Stimulated activated CD8-positive, alpha-beta memory T cell treated with anti-CD3 and anti-CD28 coated beads, Interleukin-7, amount 100 ng/mL, for 24 hours (primary cell): ENCODE measurements at places on chromosomes 4 and X.

GRCh38 chr4:18020145-18020670 is 1.3 kb downstream of the LCORL start:
- no peak for DNase-seq

DNA sequence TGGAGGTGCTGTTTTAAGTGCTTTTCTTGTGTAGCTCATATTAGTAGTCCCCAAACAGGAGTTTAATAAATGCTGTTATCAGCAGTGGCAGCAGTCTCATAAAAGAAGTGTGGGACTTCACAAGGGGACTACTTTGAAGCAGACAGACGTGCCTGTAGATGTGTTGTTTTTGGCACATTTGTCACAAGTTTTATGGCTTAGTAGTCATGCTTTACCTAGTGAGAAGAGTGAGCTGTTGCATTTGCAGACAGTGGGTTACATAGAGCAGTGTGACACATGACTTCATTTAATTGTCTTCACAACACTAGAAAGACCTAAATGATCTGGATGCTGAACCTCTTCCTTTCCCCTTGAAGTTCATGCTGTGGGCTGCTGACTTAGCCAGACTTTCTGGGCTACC is 149.5 kb upstream of the MBNL3 start:
- no peak for DNase-seq

GRCh38 chrX:39416547-39417260 is 615.4 kb downstream of the MID1IP1 start:
- no peak for DNase-seq

DNA sequence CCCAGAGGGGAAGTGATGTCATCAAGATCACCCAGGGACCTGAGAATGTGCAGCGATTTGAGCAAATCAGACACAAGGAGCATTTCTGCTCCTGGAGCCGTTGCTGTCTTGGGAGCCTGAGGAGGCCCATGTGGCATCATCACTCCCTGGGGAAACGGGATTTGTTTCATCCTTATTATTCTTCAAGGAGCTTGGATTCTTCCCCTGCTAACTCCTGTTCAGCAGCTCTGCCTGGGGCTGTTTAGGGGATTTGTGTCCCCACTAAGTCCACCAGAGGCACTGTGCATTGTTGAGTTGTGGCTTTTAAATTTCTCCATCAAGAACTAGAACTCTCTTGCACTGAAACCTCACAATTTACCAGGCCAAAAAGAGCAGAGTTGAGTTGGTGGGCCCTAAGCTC is 104.2 kb upstream of the MSX1 start:
- DNase-seq: no peak

- no peak for DNase-seq
These were observed 22.1 kb downstream of the RWDD4 start for GRCh38 chr4:183636923-183637322.

GRCh38 chr4:185219551-185220344 is 10.3 kb downstream of the SNX25 start:
- no peak for DNase-seq

GRCh38 chr4:97987019-97987648 is 156.1 kb downstream of the STPG2 start:
- no peak for DNase-seq

DNA sequence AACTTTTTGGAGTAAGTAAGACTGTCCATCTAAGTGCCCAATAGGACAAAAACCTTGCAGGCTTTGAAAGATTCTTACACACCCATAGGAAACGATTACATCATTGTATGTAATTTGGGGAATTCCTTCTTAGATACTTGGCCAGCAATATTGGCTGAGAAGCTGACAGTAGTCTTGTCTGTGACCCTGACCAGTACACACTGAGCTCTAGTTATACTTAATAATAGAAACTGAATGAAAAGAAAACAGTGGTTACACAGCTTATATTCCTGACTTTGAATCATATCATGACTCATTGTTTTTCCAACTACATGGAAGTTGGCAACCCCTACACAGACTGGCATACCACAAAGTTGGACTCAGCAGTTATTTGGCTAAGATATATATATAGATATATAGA is 7.1 kb upstream of the TLR2 start:
- no peak for DNase-seq

GRCh38 chr4:21276046-21276445 is 575.8 kb downstream of the PACRGL start:
- no peak for DNase-seq

GRCh38 chrX:108439426-108439942 is at the start of gene COL4A5:
Gene COL4A5, plus strand, starts transcription at chrX:108439838. Its CDS starts 288 bp downstream, at chrX:108440126.
- DNase-seq: no peak

DNA sequence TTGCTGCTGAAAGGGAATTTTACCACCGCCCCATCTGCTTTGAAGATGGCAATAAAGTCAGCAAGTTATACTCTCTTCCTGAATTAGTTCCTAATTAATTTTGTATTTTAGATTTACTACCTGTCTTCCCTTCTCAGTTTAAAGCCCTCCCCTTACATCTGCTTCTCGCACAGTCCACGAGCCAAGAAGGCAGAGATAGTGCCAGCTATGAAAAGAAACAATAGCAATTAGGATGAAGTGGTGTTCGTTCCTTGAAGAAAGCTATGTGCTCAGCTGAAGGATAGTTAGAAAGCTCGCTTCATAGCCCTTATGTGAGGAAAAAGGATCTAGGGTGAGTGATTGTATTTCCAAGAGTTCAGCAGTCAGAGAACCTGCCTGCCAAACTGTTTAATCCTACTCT is 1678.8 kb upstream of the TENM3 start:
- no peak for DNase-seq

DNA sequence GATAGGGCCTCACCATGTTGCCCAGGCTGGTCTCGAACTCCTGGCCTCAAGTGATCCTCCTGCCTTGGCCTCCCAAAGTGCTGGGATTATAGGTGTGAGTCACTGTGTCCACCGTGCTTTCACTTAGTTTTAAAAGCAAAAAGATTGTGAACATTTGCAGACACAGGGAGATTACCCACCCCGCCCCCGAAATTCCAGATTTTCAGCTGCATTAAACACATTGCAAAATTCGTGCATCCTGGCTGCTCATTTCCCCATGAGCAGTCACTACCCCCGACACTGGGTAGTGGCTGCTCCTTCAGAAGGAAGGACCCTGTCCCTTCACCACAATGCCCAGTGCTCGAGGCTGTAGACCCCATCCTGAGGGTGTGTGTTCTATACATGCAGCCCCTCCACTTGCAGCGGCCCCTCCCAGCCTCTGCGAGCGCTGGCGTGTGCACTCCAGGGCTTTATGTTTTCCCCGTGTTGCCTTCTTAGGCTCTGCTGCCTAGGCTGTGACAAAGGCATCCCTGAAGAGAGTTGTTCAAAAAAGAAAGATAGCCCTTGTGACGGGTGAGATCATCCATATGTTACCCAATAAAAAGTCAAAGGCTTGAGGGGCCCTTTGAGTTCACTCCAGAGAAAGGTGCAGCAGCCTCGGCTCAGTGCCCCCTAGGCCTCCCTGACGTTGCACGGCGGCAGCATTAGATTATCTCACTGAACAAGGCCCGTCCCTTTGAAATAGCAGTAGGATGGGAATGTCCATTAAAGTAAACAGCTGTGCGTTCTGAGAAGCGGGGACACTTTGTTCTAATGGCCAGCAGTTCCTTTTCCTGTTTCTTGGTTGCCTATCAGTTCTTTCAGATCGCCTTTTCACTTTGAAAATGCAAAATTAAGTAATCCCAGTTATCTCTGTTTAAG is 71.6 kb downstream of the SHROOM2 start:
- DNase-seq: no peak

GRCh38 chr4:89599026-89599425 is 237.9 kb downstream of the SNCA start:
- no peak for DNase-seq

GRCh38 chrX:136865270-136866158 is 15.0 kb downstream of the RBMX start:
- DNase-seq: no peak

GRCh38 chrX:67717571-67717970 is 173.8 kb downstream of the AR start:
- DNase-seq: no peak
